ENCODE measurements at places on chromosomes 16 and 17. TPM values are rescaled to one million over a fixed set of nuclear protein-coding genes. Genes with fewer than 3 reads are reported as not detected.

DNA sequence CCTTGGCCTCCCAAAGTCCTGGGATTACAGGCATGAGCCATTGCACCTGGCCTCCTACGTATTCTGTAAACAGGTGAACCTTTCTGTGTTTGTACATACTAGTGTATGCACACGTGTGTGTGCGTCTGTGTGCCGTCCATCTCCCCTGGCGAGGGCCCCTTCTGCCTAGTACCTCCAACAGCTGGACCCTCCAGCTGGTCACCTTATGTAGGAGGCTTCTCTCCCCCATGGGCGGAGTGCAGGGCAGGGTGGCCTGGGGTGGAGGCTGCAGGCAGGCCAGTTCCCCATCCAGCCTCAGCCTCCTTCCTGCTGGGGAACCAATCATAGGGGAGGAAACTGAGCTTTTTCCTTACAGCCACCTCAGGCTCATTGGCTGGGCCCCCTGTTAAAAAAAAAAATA is 24.4 kb upstream of the DOC2B start:
- H3K4me1 ChIP-seq: no peaks in the 10 kb centered on the region
- H3K36me3 ChIP-seq: no peaks in the 10 kb centered on the region

GRCh38 chr17:6388416-6388815 is 46.5 kb downstream of the AIPL1 start:
- no peak overlapping the region for H3K27ac ChIP-seq
- no peaks in the 10 kb centered on the region for H3K4me1 ChIP-seq
- H3K36me3 ChIP-seq: no peaks in the 10 kb centered on the region
- no peak for DNase-seq

- peaks cover 11% of the 10 kb centered on the region for H3K4me1 ChIP-seq
- H3K36me3 ChIP-seq: no peaks in the 10 kb centered on the region
- H3K27ac ChIP-seq: no peak overlapping the region
- DNase-seq: no peak
- no peak overlapping the region for H3K4me3 ChIP-seq
- H3K27me3 ChIP-seq: no peaks in the 10 kb centered on the region
Measured at GRCh38 chr17:45129426-45129939, 2.8 kb downstream of the PLCD3 start.

GRCh38 chr16:2970563-2970962 is 1.4 kb downstream of the PAQR4 start:
- H3K27me3 ChIP-seq: no peaks in the 10 kb centered on the region
- no peak for DNase-seq
- H3K4me3 ChIP-seq: no peak overlapping the region
- no peaks in the 10 kb centered on the region for H3K36me3 ChIP-seq
- peaks cover 46% of the 10 kb centered on the region for H3K4me1 ChIP-seq

GRCh38 chr16:49835161-49835777 is 20.6 kb downstream of the ZNF423 start:
- H3K27me3 ChIP-seq: no peaks in the 10 kb centered on the region
- no peaks in the 10 kb centered on the region for H3K4me1 ChIP-seq
- H3K36me3 ChIP-seq: no peaks in the 10 kb centered on the region
- H3K27ac ChIP-seq: no peak overlapping the region
- DNase-seq: no peak
- H3K4me3 ChIP-seq: no peak overlapping the region

DNA sequence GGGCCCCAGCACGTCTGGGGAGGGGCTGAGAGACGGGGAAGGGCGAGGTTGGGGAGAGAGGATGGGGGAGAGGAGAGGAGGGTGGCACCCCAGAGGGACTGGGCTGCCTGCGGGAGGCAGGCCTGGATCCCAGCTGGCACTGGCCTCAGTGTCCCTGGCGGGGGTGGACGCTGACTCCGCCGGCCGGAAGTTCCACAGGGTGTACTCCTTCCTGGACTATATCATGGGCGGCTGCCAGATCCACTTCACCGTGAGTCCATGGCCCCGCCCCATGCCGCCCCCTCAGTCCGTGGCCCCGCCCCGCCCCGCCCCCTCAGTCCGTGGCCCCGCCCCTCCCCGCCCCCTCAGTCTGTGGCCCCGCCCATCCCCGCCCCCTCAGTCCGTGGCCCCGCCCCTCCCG is 11.3 kb downstream of the CPNE7 start:
- no peak overlapping the region for H3K4me3 ChIP-seq
- no peaks in the 10 kb centered on the region for H3K4me1 ChIP-seq
- no peak overlapping the region for H3K27ac ChIP-seq

- H3K27ac ChIP-seq: no peak overlapping the region
- H3K4me3 ChIP-seq: no peak overlapping the region
- no peak for DNase-seq
- no peaks in the 10 kb centered on the region for H3K27me3 ChIP-seq
Measured at GRCh38 chr16:66619534-66620428, 15.3 kb downstream of the CMTM3 start.

DNA sequence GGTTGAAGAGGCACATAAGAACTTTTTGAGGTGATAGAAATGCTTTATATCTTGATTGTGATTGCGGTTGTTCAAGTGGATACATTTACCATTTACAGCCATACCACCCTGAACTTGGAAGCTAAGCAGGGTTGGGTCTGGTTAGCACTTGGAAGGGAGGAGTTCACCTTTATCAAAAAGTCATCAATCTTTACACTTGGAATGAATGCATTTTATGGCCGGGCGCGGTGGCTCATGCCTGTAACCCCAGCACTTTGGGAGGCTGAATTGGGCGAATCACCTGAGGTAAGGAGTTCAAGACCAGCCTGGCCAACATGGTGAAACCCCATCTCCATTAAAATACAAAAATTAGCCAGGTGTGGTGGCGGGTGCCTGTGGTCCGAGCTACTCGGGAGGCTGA is 9.5 kb upstream of the GJD3 start:
- no peak overlapping the region for H3K4me3 ChIP-seq
- H3K27me3 ChIP-seq: no peaks in the 10 kb centered on the region
- no peaks in the 10 kb centered on the region for H3K4me1 ChIP-seq
- H3K36me3 ChIP-seq: no peaks in the 10 kb centered on the region

DNA sequence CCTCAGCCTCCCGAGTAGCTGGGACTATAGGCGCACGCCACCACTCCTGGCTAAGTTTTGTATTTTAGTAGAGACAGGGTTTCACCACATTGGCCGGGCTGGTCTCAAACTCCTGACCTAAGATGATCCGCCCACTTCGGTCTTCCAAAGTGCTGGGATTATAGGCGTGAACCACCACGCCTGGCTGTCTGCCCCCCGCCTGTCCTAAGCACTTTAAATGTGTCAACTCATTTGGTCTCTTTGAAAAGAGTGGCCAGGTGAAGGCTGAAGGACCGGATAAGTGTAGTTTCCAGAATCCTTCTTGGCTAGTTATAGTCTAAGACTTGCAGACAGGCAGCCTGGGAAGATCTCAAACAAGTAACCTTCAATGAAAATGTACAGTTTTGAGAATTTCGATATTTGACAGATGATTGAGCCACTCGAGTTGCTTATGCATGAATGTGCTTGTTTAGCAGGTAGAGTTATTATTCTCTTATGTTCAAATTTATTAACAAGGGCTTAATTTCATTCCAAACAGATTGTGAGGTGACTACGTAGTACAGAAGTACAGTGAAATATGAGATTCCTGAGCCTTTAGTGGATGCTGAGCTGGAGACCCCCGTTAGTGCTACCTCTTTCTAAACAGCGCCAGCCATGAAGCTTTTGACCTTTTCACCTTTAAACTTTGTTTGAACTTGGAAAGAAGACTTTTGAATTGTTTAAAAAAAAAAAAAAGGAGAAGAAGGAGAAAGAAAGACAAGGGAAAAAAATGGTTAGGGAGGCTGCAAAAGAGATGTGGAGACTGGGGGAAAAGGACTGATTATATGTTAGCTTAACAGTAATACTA is 164.4 kb upstream of the TBX2 start:
- H3K36me3 ChIP-seq: no peaks in the 10 kb centered on the region
- H3K4me1 ChIP-seq: no peaks in the 10 kb centered on the region
- DNase-seq: no peak

DNA sequence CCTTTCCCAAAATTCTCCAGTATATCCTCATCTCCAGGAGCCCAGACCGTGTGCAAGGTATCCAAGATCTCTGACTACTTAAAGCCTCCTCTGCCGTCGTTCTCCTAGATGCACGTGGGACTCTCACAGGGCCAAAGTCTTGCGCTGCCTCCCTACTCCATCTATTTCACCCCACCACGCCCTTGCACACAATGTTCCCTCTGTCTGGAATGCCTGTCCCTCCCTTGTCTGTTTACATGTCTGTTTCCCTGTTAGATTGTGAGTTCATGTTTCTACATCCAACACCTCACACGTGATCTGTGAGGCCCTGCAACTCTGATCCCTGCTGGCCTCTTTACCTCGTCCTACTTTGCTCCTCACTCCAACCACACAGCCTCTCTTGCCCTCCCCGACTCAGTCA is 4.9 kb upstream of the FZD2 start:
- peaks cover 13% of the 10 kb centered on the region for H3K27me3 ChIP-seq
- H3K36me3 ChIP-seq: no peaks in the 10 kb centered on the region
- no peak overlapping the region for H3K27ac ChIP-seq
- H3K4me1 ChIP-seq: peaks cover 16% of the 10 kb centered on the region
- H3K4me3 ChIP-seq: no peak overlapping the region

DNA sequence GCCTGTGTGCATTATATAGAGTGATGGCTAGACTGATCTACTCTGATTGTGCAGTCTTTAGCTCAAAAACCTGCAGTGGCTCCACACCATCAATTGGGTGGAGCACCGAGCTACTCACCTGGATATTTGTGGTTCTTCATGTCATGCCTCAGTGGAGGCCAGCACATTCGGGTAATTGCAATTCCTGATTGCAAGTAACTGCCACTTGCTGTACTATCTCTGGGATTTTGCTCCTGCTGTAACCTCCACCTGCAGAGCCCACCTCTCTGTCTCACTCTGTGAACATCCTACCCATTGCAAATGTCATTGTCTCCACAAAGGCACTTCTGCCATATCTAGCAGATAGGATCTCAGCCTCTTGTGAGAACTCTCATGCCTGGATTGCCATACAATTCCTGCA is 1.7 kb upstream of the CCL1 start:
- no peak overlapping the region for H3K27ac ChIP-seq
- peaks cover 7% of the 10 kb centered on the region for H3K27me3 ChIP-seq
- H3K36me3 ChIP-seq: no peaks in the 10 kb centered on the region
- no peaks in the 10 kb centered on the region for H3K4me1 ChIP-seq
- DNase-seq: no peak

GRCh38 chr17:41848788-41849187 is 11.2 kb downstream of the KLHL10 start:
- H3K36me3 ChIP-seq: peaks cover 25% of the 10 kb centered on the region
- no peak overlapping the region for H3K27ac ChIP-seq
- H3K27me3 ChIP-seq: no peaks in the 10 kb centered on the region
- DNase-seq: no peak

DNA sequence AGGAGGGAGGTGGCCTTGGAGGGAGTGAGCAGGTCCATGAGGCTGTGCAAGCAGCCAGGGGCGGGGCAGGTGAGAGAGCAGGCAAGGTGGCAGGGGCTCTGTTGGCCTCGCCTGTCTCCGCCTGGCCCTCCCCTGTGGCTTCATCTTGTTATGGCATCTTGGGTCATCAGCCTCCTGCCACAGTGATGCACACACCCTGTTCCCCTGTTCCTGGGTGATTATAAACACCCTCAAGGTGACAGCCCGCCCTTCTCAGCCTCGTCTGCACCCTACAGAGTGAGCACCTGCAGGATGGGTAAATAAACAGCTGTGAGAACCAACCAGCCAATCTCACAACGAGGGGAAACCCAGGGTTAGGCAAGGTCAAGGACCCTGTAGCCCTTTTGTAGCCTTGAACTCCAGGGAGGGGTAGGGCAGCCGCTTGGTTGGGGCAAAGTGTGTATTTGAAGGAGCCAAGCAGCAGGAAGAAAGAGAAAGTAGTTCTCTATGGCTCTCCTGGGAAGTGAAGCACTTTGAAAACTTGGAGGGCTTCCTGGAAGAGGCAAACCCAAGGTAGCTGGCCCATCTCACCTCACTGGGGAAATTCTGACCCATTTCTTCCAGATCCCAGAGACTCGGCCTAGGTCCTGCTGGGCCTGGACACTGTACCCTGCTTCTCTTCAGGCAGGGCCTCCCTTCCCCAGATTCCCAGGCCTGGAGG is 60.6 kb downstream of the NT5M start:
- DNase-seq: no peak
- no peaks in the 10 kb centered on the region for H3K36me3 ChIP-seq
- no peak overlapping the region for H3K27ac ChIP-seq
- no peak overlapping the region for H3K4me3 ChIP-seq

DNA sequence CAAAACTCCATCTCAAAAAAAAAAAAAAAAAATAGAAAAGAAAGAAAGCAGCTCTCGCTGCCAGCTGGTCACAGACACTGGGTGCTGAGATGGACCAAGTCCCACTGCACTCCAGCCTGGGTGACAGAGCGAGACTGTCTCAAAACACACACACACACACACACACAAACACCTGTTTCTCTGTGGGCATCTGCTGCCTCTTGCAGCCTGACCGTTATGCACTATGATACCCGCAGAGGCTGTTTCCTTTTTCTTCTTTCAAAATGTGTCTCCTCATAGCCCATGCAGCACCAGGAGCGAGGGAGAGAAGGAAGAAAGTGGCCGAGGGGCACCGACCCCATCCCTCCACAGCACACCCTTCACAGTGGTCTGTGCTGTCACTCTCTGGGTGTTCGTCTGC is 36.9 kb upstream of the KLHDC4 start:
- no peaks in the 10 kb centered on the region for H3K27me3 ChIP-seq
- no peaks in the 10 kb centered on the region for H3K36me3 ChIP-seq
- DNase-seq: no peak
- no peak overlapping the region for H3K27ac ChIP-seq

The TBC1D3K gene
- total RNA-seq: not detected

The SLC16A6 gene
- 11.5 TPM for total RNA-seq

The ITGB3 gene
- 18.4 TPM for total RNA-seq

The NUPR1 gene
- total RNA-seq: not detected

The GRAP gene
- 34.5 TPM for total RNA-seq

The CHD3 gene
- 273 TPM for total RNA-seq

The QRICH2 gene
- total RNA-seq: 2.2 TPM

The COX4I1 gene
- total RNA-seq: 476 TPM

The MPV17L gene
- not detected for total RNA-seq

The HS3ST6 gene
- not detected for total RNA-seq

The NUP93 gene
- total RNA-seq: 66.8 TPM
